Activated CD8-positive, alpha-beta memory T cell treated with anti-CD3 and anti-CD28 coated beads for 1 hour (primary cell): ENCODE measurements at places on chromosomes 12 and 14.
A peak's percentile ranks its signal among the peaks of the same experiment; 100 is the strongest.

GRCh38 chr12:25811656-25812126, 146.8 kb upstream of the RASSF8 start:
- DNase-seq, result no peak

GRCh38 chr14:21940887-21941856, 267.6 kb upstream of the OR4E1 start:
- no peak for DNase-seq

DNA sequence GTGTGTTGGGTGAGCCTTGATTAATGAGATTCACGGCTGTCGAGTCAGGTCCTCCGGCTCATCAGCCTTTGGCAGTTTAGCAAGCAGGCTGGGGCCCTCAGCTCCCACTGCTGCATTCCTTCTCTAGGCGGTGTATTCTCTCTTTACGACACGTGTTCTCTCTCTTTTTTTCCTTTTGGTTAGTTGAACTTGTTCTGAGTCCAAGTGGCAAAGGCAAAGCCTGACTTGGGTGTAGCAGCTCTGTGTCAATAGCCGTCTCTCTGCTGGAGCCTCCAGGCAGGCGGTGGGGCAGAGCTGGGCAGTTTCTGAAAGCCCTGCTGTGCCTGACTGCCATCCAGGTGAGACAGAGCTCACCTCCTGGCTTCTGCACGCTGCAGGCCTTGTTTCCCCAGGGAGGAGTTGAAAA, 46.6 kb downstream of the SUSD6 start:
- DNase-seq, result no peak

DNA sequence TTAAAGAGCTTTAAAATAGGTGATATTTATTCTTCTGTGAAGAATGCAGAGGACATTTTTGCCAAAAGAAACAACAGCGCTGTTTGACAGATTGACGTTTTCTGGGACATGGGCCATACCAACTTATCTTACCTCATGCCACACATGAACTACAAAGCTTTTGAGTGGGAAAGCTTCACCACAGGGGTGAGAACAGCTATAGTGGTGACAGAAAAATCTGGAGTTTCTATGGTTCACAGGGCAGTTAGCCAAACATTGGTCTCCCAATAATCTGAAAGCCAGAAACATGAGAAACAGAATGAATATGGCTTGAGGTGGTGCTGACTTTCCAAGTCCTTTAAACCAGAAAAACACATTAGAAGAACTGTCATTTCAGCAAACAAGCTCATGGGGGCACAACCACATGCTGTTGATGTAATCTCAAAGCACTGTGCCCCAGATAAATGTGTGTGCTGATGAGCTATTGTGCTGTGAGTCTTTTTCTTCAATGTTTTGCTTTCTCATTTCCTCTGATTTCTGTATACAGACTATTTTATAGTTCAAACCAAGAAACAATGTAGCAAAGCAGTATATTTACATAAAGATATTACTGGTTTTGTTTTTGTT, 905.4 kb downstream of the SLC16A7 start:
- no peak for DNase-seq

- DNase-seq, result no peak
Measured at GRCh38 chr12:53067074-53067992, 11.9 kb downstream of the SPRYD3 start.

DNA sequence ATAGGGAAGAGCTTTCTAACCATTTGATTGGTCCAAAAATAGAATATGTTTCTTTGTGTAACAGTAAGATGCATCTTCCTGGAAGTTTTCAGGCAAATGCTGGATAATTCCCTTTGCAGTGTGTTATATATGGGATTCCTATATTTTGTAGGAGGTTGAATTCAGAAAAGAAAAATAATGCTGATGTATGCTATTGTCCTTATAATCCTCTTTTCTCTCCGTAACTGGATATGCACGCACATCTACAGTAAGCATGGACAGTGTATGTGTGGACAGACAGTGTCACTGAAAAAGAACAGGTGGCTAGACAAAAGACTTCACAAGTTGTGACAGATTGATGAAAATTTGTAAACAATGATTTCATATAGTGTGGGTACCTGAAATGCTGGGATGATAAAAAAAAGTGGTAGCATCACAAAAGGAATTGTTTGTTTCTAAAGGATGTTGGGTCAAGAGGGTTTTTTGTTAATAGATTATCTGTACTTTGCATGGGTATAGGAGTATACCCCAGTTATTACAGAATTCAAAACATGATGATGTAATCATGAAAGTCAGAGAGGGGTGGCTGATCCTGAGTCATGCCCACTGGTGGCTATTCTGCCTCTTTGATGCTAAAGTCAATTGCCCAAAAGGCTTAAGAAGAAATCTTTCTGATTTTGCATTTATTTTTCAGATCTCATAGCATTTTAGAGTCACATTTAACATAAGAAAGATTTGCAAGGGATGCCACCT, 160.7 kb upstream of the TMTC1 start:
- DNase-seq, result no peak

- DNase-seq, result no peak
Measured at GRCh38 chr14:89279649-89280232, 137.3 kb downstream of the FOXN3 start.

DNA sequence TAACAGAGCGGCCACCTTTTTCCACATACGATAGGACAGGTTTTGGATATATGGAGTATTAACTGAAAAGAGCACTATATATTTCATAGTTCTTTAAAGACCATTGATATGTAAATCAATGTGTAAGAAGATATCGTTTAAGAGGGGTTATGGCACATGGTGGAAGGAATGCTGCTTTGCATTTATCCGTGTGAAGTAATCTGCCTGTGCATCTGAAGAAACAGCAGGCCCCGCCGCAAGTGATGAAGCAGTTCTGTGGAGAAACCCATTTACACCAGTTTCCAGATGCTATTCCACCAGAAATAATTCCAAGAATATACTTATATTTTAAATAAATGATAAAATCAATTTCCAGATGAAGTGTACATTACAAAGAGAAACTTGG, 72.4 kb downstream of the BICD1 start:
- DNase-seq, result no peak

DNA sequence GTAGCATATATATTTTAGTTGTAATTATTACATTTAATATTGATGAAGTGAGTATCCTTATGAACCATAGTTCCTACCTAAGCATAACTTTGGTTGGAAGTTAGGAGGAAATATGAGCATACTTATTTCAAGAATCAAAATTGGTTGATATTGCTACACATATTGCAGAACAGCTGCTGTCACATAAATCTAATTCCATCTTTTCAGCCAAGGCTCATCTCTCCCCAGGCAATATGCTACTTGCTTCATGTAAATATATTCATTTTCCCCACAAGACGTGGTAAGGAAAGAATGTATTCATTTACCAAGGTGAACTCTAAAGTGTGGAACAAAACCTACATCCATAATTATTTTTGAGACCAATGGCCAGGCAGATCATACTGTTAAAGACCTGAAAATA, 62.5 kb upstream of the HIF1A start:
- no peak for DNase-seq

GRCh38 chr12:11508699-11509098, 113.3 kb upstream of the PRB2 start:
- DNase-seq, result no peak

DNA sequence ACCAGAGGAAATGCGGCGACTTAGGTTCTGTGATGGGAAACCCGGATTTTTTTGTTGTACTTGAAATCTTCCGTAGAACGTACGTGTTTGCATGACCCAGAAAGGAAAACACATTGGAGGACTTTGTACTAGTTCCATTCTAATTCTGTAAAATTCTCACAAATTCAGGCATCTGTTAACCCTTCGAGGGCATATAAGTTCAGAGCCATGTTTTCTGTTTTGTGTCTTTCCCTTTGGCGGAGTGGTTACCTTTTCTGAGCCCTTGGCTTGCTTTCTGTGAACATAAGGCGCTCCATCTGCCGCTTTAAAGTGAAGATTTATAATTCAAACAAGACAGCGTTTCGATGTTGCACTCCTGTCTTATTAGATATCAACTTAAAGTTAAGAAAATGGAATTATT, 34.2 kb downstream of the BICD1 start:
- DNase-seq, result no peak

DNA sequence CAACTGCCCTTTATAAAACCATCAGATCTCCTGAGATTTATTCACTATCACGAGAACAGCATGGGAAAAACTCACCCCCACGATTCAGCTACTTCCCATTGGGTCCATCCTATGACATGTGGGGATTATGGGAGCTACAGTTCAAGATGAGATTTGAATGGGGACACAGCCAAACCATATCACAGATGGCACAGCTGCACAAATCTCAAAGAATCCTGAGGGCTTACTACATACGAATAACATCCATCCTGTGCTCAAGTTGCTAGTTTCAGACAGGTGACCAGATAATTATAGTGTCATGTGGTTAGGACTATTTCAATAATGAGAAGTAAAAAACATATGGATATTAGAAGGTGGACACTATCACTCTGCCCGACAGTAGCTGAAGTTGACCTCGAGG, 211.2 kb downstream of the NUAK1 start:
- no peak for DNase-seq

- DNase-seq, result no peak
Measured at GRCh38 chr14:102501751-102502315, 7.7 kb downstream of the ANKRD9 start.

DNA sequence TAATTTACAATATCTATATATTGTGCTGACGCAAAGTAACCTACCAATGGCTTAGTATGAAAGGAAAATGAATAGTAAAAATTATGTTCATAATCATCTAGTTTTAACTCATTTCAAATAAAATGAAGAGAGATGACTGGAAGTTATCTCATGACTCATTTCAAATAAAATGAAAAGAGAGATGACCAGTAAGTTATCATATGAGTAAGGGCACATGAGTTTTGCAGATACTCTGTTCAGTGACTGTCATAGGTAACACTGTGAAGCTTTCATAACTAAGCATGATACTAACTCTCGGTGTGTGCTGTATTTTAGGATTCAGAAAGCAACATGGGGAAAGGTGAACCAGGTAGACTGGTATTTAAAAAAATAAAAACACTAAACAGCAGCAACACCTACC, 364.5 kb upstream of the DIO2 start:
- DNase-seq, result no peak

DNA sequence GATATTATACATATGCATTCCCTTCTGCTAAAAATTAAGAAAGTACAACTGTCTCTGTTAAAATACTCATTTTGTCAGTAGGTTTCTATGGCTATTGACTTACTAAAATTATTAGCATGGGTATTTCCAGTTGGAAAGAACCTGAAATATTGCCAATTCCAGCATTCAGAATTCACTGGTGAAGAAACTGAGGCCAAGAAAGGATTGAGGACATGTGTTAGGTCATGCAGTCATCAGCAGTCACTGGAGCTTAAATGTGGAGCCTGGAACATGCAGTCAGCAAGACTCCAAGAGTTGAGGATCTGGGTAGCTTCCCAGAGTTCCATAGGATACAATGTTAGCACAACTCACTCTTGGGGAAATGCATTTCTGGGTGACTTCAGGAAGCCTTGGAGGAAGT, 1335.6 kb downstream of the AACS start:
- no peak for DNase-seq

DNA sequence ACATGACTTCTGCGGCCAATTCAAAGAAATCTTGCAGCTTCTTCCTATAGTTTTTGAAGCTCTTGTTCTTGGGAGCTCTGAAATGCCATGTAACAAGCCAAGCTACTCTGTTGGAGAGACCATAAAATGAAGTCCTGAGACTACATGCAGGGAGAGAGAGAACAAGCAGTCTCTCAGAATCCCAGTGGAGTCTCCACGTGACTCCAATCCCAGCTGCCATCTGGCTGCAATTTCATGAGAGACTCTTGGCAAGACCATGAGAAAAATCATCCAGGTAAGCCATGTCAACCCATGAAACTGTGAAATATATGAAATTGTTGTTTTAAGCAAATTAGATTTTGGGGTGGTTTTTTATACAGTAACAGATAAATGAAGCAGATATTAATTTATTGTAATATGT, 54.4 kb downstream of the KLRG1 start:
- DNase-seq, result no peak

GRCh38 chr12:132213359-132214160, 69.3 kb downstream of the NOC4L start:
- no peak for DNase-seq

GRCh38 chr12:104827587-104827986, 130.5 kb downstream of the SLC41A2 start:
- no peak for DNase-seq

GRCh38 chr12:7915661-7916403, 20.2 kb downstream of the SLC2A3 start:
- no peak for DNase-seq

GRCh38 chr12:16530268-16530850, 75.6 kb downstream of the LMO3 start:
- no peak for DNase-seq

DNA sequence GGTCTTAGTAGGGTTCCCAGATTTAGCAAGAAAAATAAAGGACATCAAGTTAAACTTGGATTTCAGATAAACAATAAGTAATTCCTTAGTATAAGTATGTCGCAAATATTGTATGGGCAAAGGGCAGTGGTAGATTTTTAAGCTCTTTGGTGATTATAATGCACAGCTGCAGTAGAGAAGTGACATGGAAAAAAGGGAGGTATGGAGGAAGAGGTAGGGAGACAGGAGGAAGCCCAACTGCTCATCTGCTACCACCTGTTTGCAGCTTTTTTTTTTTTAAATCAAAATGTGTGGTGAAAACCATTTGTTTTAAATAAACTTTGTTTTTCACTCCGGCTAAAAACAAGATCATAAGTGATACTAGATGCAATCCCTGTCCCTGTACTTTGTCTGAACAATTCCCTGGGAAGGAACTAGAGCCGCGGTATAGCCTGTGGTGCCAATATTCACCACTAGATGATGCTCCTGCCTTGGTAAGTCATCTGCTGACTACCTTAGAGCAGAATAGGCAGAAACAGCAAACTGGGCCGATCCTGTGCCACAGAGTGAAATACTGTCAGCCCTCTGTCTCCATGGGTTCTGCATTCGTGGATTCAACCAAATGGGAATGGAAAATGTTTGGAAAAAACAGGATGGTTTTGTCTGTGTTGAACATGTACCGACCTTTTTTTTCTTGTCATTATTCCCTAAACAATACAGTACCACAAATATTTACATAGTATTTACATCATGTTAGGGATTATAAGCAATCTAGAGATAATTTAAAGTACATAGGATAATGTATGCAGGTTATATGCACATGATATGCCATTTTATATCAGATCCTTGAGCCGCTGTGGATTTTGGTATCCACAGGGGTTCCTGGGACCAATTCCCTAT, 62.4 kb upstream of the PLBD1 start:
- DNase-seq, result peak; percentile 26

GRCh38 chr12:67578976-67579661, 69.4 kb upstream of the DYRK2 start:
- DNase-seq, result no peak

DNA sequence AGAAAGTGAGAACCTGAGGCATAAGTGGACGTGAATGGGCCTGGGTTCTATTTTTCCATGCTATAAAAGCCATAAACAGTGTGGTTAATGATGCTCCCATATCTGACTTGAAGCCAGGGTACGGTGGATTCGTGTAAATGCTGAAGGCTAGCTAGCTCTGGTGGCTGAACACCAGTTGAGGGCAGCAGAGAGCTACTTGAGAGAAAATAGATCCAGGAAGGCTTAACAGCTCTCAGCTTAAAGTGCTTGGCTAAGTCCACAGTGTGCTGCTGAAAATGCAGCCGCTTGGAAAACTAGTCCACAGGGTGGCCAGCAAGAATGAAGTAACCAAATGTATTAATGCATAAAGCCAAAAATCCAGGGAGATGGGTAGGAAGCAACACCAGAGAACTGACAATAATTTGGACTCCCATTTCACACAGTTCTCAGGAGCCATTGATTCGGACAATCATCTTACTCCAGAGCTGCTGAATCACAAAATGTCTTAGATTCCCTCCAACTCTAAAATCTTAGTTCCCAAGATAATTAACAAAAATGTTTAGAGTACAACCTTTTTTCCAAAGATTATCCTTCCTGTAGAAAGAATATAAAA, 15.0 kb upstream of the FOXG1 start:
- DNase-seq, result no peak
